ENCODE measurements at places on chromosomes 2 and 18. TPM values are rescaled to one million over a fixed set of nuclear protein-coding genes. Genes with fewer than 3 reads are reported as not detected.

- no peaks in the 10 kb centered on the region for H3K27me3 ChIP-seq
- no peaks in the 10 kb centered on the region for H3K36me3 ChIP-seq
- no peak overlapping the region for H3K4me3 ChIP-seq
- no peaks in the 10 kb centered on the region for H3K4me1 ChIP-seq
Measured at GRCh38 chr2:111667001-111667400, 217.0 kb downstream of the ANAPC1 start.

DNA sequence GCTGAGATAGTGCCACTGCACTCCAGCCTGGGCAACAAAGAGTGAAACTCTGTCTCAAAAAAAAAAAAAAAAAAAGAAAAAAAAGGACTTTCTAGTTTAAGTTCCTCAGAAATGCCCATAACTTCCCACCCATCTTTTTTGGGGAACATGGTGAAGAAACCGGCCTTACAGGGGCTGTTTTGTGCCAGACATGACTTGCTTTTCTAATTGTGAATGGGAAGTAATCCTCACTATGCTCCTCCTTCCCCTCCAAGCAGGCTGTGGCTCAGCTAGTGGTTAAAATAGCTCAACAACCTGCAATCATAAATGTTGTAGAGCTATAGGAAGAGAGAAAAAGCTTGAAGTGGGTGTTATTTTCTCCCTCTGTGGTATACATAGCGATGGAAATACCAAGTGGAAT, 34.1 kb upstream of the OLA1 start:
- no peaks in the 10 kb centered on the region for H3K4me1 ChIP-seq
- DNase-seq: no peak
- H3K36me3 ChIP-seq: no peaks in the 10 kb centered on the region

DNA sequence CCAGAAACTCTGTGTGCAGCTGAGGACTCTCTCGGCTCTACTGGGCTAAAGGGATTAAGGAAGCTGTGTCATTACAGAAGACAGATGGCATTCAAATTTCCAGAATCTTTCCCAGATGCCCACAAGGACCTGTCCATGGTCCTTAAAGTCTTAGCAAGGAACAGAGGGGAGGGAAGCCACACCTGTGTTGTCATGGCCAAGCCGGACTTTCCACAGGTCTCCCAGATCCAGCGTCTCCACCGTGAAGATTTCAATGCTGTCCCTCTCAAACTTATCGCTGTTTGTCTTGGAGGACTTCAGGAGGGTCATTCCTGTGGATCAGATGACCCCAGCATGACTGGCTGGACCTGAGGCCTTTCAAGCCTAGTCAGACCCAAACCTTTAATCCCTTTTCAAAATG, 114.5 kb downstream of the LOXHD1 start:
- no peaks in the 10 kb centered on the region for H3K36me3 ChIP-seq
- H3K4me3 ChIP-seq: no peak overlapping the region
- H3K4me1 ChIP-seq: no peaks in the 10 kb centered on the region
- H3K27ac ChIP-seq: no peak overlapping the region
- DNase-seq: no peak

DNA sequence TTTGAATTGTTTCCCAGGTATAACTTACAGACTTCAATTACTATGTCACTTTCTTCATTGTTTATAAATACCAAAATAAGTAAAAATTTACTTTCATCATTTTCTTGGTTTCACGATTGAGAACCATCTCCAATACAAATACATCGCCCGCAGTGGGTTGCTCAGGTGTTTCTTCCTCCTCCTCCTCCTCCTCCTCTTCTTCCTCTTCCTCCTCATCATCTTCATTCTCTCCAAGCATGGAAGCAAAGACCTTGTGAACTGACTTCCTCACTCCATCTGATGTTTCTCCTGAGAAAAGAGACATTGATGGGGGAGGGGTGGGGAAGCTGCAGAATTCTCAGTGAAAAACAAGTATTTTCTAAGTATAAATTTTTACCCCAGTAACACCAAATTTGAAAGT, 6.6 kb downstream of the GTF3C3 start:
- no peaks in the 10 kb centered on the region for H3K4me1 ChIP-seq
- no peak overlapping the region for H3K27ac ChIP-seq
- H3K27me3 ChIP-seq: no peaks in the 10 kb centered on the region
- no peak overlapping the region for H3K4me3 ChIP-seq
- H3K36me3 ChIP-seq: peaks cover 53% of the 10 kb centered on the region

RBM44 gene
- 0.43 TPM for total RNA-seq

DNAH6 gene
- 0.31 TPM for total RNA-seq

Data from H1 (cell line).